ENCODE measurements at places on chromosomes 12 and 14. TPM values are rescaled to one million over a fixed set of nuclear protein-coding genes. Genes with fewer than 3 reads are reported as not detected.

Gene C14orf132
- polyA plus RNA-seq, result 4.3 TPM

Gene PRH2
- not detected for polyA plus RNA-seq

Gene FBLN5
- 3.0 TPM for polyA plus RNA-seq

Gene JPH4
- 1.5 TPM for polyA plus RNA-seq

Gene CAPZA3
- polyA plus RNA-seq, result not detected

Gene GSG1
- not detected for polyA plus RNA-seq

Gene GPR162
- polyA plus RNA-seq, result 7.6 TPM

Gene HSPB8
- 20.9 TPM for polyA plus RNA-seq

Gene IAPP
- not detected for polyA plus RNA-seq

Gene BRAP
- polyA plus RNA-seq, result 9.0 TPM

Gene PLEKHH1
- polyA plus RNA-seq, result 10.8 TPM

Gene RFLNA
- polyA plus RNA-seq, result 17.6 TPM

Gene RASAL1
- 10.5 TPM for polyA plus RNA-seq

Gene HOXC4
- not detected for polyA plus RNA-seq

Gene HCAR1
- polyA plus RNA-seq, result not detected

Gene KRR1
- 9.7 TPM for polyA plus RNA-seq

Gene GPR135
- not detected for polyA plus RNA-seq

Gene DNAI7
- not detected for polyA plus RNA-seq

Gene AMN
- polyA plus RNA-seq, result 78.1 TPM

Gene COX8C
- polyA plus RNA-seq, result not detected

Gene FOXG1
- polyA plus RNA-seq, result not detected

Gene CD163
- polyA plus RNA-seq, result 108 TPM

Data from sigmoid colon (tissue), 7 donors.